ENCODE measurements at places on chromosomes 12 and 14.

DNA sequence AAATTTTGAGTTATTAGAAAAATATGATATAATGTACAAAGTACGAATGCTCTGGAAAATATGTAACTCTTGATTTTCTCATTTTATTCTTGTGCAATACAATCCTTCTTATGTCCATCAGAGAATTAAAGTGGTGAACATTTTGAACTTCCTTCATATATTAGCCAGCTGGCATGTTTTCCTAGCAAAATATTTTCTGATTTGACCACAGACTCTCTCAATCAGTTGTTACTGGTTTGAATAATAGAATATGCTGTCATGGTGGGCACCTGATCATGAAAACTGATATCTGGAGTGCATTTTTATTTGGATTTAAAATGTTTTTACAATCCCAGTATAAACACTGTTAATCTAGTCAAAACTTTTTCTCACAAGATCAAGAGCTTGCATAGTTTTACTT is 24.2 kb downstream of the PARPBP start:
- no peak for DNase-seq

GRCh38 chr14:74415115-74415437 is 10.9 kb downstream of the SYNDIG1L start:
- DNase-seq, result no peak

GRCh38 chr12:94753036-94753679 is 102.8 kb upstream of the TMCC3 start:
- DNase-seq, result no peak

DNA sequence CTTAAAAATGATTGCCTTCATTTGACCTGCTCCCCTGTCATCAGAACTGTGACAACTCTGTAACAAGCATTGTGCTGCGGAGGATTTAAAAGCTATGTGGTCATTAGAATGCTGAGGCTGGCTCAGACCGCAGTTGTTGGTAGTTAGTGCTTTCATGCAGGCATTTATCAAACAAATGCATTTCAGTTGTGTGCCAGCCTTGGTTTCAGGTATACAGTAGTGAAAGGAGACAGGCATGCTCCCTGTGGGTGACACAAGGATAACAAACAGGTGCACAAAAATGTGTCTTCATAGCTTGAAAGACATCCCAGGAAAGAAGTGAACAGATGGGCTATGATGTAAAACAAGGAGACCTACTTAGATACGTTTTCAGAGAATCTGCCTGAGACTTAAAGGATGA is 60.6 kb downstream of the MARK3 start:
- no peak for DNase-seq

Measured in stimulated activated CD4-positive, alpha-beta T cell treated with anti-CD3 and anti-CD28 coated beads, Interleukin-2, amount 100 ng/mL, for 4 hours (primary cell).